Peyer's patch (tissue), 4 donors: ENCODE measurements at places on chromosomes 1 and 21. TPM values are rescaled to one million over a fixed set of nuclear protein-coding genes. Genes with fewer than 3 reads are reported as not detected.

DNA sequence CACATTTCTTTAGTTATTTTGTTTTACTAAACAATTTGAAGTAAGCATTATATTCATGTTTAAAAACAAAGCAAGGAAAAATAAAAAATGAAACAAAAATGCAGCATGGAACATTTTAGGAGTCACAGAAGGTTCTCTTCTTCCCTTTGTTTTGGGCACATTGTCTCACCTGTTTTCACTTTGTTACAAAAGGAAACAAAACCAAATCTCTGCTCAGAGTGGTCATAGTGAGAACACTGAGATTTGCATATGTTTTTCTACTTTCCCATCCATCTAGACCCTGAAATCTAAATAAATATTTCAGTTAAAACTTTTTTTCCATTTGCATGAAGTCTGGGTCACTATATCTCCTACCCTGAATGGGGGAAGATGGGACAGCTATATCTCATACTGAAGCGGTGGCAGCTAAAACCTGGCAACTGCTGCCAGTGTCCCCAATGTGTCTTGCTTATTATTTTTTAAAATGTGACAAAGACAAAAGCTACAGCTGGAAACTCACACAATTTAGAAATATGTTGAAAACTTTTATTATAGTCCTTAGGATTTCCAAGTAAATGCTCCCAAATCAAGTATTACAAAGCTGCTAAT, 3.5 kb downstream of the EXOC8 start:
- DNase-seq, result no peak

The MRPS21 gene
- 46.2 TPM for total RNA-seq

The AKR7A3 gene
- total RNA-seq, result 484 TPM

The DPT gene
- 20.3 TPM for total RNA-seq

GRCh38 chr1:227325156-227325555, 6.9 kb upstream of the CDC42BPA start:
- DNase-seq, result no peak
